ENCODE measurements at places on chromosomes 1 and 21.

GRCh38 chr1:59948990-59949389, 22.4 kb upstream of the CYP2J2 start:
- DNase-seq, result no peak

DNA sequence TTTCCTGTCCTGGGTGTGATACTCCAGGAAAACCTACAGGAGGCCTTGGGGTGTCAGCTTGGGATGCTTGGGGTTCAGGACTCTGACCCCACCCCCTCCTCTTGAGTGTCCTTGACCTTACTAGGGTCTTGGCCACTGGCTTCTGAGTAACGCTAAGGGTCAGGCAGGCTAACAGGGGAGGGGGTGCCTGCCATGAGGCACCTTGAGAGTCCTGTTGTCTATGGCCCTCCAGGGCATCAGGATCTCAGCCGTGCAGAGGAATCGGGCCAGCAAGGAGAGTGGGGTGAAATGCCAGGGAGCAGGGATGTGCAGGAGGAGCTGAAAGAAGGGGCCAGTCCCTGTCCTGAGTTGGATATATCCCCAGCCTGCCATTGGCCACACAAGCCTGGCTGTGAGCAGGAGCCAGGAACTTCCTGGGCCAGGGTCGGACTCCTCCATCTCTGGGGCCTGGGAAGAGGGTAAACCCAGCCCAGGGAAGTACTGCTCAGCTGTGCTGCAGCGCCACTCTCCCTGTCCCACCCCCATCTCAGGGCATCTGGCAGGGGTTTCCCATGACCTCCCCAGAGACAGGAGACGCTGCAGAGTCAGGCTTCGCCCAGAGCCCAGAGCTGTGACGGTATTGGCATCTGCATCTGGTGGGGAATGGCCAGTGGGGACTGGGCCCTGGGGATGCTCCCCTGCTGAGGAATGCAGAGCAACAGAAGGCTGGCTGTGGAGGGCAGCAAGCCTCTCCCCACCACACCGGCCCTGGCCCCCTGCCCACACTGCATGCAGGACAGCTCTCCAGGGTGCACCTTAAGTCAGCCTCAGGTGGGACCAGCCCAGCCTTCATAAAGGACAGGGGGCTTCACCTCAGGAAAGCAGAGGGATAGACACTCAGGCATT, 6.3 kb downstream of the KIF21B start:
- peak; percentile 56 for DNase-seq

- DNase-seq, result no peak
These were observed 1078.4 kb downstream of the KCNT2 start for GRCh38 chr1:195529881-195530280.

DNA sequence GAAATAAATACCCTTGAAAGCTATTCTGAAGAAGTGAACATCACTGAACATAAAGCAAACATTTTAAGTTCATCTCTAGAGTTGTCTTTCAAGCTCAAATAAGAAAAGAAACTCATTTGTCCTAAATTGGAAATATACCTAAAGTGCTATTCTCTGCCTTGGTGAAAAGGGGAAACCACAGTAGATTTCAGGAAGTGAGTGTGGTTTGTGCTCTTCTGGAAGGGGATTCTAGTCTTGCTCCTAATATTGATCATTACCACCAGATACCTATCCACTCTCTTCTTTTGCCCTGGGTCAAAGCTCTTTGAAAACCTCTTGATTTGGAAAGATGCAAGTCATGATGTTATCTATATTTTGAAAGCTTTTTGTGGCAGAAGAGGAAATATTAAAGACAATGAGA, 798.1 kb downstream of the ADGRL2 start:
- no peak for DNase-seq
